ENCODE measurements at places on chromosomes 16 and 17.

DNA sequence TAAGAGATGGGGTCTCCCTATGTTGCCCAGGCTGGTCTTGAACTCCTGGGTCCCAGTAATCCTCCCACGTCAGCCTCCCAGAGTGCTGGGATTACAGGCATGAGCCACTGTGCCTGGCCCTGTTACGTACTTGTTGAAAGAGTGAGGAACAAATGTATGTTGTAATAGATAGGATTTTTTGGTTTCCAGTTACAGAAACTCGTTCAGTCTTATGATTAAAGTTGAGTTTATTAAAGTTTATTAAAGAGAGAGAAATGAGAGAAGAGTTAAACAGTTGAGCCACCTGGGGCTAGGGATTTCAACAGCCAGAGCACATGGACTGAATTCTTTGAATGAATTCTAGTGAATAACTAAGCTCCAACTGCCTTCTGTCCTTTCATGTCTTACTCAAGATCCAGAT lies 3.7 kb downstream of the TADA2A start:
- DNase-seq, result no peak

DNA sequence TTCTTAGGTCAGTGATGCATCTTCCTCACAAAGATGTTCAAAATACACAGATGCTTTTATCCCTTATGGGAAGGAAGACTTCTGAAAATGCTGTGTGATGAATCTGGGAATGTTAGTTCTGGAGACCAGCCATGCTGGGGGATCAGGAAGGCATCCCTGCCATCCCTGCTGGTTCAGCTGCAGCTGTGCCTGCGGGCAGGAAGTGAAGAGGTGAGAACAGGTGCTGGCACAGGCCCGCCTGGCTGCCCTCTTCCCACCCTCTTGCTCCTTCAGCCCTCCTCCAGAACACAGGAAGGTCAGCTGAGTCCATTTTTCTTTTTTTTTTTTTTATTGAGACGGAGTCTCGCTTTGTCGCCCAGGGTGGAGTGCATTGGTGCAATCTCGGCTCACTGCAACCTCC lies 15.2 kb downstream of the RAB11FIP3 start:
- DNase-seq, result no peak

- DNase-seq, result no peak
Measured at GRCh38 chr17:37759014-37759637, 14.3 kb upstream of the HNF1B start.

- DNase-seq, result peak; percentile 80
Measured at GRCh38 chr17:30333503-30334360, at the start of gene TMIGD1. Gene TMIGD1, minus strand, starts transcription at chr17:30334057. Its CDS starts 1,924 bp downstream, at chr17:30332133.

GRCh38 chr16:26729951-26730541 lies 336.7 kb upstream of the C16orf82 start:
- no peak for DNase-seq

DNA sequence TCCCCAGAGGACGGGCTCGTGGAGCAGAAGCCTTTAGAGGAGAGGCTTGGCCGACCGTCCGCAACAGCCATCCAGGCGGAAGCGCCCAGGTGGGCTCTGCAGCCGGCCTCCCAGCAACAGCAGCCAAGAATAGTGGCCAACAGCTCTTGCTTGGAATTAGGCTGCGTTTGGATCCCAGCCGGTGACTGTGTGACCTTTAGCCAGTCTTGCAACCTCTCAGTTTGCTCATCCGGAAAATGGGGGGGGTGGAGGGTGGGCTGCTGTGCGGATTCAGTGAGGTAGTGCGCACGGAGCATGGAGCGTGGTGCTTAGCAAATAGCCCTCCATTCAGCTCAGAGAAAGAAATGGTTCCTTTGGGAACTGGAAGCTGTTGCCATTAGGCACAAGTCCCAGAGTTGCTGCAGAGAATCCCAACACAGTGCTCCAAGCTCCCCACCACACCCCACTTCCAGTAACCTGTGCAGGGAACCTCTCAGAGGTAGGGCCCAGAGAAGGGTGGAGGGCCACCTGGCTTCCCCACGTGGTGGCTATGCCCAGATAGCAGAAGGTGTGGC lies 46.7 kb downstream of the RTN4RL1 start:
- no peak for DNase-seq

DNA sequence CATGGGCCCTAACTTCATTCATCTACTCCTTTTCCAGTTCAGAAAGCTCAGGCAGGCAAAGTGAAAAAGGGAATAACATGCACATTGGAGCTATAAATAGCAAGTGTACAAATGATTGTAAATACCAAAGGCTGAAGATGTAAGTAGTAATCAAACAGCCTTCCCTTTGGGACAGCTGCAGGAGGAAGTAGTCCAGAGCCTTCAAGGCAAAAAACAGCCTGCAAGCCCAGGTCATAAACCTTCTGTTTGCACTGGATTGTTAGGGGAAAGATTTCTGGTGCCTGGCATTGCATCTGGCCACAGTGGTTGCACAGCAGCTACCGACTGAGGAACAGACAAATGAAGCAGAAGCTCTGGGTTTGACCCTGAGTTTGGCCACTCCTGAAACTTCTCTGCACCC lies 98.6 kb upstream of the PMFBP1 start:
- DNase-seq, result no peak

DNA sequence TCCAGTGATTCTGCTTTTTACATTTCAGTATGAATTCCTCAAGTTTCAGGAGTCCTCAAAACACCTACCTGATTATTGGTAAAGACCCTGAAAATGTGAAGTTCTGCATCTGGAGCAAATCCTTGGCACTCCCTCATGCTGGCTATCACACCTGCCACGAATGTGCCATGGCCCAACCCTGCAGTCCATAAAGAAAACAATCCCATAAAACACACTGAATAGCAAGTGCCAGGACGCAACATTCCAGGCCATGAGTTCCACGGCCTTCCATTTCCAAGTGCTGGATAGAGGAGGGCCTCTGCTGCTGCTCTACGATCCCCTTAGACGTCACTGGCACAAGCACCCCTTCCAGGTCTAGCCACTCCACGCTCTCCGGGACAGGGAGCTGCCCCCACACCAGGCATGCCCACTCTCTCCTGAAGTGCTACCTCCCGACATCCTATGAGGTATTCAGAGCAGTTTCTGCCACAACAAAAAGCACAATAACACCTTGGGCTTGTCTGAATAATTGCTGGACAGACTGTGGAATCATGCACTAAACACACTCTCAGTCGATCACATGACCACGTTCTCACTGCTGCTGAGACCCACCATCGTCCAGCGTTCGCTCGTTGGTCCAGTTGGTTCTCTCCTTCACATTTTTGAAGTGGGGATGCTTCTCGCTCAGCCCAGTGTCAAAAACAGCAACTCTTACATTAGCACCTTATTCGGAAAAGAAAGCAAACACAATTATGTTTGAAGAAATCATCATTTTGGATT lies 23.4 kb downstream of the MBTPS1 start:
- no peak for DNase-seq

DNA sequence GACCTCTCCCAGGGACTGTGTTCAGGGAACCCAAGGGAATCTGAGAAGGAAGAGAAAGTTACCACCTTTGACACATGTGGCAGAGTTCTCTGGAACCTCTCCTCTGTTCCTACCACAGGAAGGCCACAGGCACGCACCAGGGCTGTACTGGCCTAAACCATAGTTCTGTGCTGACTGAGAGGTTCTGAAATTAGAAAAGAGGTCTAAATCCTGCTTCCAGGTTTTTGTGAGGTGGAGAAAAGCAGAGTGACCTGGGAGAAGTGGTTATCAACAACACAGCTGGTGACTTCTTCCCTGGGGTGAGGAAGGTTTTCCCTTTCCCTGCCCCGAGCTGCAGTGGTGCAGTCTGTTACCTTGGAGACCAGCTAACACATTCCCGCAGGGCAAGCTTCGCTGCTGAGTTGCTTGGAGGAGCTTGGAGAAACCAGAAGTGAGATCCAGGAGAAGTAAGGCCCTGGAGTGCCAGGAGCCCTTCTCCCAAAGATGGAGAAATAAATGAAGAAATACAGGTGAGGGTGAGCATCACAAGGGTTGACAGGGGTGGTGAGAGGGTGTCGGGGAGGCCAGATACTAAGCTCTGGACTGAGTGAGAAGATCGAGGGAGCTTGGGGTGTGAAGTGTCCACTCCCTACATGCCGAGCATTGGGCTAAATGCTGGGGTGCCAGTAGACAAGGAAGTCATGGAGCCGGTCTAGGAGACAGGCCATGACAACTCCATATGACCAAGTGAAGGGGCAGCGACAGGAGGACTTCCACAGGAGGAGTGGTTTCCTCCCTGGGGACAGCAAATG lies at the start of gene VWA3A:
Gene VWA3A (plus strand): TSS at position 399 of the 791 bp plus-strand sequence. CDS start 97 bp downstream, at position 496.
- DNase-seq, result peak; percentile 10

- DNase-seq, result no peak
Measured at GRCh38 chr16:8694795-8695728, 20.6 kb downstream of the ABAT start.

DNA sequence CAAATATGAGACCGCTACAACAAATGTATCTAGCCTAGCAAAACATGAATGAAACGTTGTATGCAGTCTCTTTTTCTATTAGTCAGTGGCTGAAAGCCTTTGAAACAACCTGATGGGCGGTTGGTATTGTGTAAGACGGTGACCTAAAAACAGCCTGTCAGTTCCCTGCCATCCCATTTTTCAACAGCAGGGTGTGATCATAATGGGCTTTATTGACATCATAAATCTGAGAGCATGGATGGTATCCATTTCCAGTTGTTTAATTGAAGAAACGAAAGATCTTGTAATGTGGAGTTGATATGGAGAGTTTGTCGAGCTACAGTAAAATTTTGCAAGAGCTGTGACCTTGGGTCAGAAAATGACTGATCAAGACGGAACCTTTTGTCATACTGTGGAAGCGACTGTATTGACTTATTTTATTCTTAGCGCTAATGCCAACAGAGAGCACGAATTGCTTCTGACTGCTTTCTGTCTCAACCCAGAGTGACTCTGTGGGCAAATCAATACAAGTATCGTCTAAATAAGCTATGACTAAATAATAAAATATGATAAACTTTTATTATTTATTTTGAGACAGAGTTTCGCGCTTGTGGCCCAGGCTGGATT lies 12.3 kb upstream of the MEIOB start:
- DNase-seq, result peak; percentile 64

DNA sequence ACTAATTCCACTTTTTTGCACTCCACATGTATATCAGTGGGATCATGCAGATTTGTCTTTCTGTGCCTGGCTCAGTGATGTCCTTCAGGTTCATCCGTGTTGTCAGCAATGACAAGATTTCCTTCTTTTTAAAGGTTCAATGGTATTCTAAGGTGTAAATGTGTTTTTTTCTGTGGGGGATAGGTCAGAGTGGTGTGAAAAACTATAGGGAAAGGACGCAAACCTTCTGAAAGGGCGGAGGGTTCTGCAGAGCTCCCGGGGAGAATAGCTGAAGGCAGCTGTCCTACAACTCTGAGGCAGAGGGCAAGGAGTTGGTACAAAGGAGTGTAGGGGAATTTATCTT lies 21.9 kb upstream of the CSNK1D start:
- no peak for DNase-seq

DNA sequence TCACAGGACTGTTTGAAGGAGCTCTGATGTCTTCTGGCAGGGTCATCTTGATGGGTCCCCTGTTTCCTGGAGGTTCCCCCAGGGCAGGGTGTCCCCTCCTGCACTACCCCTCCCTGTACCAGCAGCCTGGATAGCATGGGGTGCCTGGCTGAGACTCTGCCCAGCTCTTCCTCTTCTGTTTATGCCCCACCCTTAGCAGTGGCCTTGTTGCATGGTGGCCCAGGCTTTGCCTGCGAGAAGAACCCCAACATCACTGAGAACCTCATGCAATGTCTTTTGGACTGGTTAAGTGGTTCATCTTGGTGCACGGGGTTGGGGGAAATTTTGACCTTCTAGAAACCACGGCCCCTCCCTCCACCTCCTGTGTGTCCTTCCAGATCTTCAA lies 121.8 kb downstream of the IRX3 start:
- DNase-seq, result no peak

DNA sequence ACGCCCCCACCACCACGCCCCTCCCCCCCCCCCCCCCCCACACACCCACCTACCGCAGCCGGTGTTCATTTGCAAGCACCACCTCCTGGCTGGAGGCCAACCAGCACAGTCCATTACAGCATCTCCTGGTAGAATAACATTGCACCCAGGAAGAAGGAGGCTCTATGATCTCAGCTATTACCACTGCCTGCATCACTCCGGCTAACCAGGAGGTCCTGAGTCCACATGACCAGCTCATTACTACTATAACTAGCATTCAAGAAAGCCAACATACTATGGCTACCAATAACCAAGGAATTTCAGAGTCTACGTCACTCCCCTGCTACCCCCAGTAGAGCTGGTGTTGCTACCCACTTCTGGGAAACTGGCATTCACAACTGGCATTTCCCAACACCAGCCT lies 81.1 kb upstream of the ALOX12 start:
- no peak for DNase-seq

GRCh38 chr17:78349891-78350642 lies 9.8 kb downstream of the SOCS3 start:
- DNase-seq, result no peak

DNA sequence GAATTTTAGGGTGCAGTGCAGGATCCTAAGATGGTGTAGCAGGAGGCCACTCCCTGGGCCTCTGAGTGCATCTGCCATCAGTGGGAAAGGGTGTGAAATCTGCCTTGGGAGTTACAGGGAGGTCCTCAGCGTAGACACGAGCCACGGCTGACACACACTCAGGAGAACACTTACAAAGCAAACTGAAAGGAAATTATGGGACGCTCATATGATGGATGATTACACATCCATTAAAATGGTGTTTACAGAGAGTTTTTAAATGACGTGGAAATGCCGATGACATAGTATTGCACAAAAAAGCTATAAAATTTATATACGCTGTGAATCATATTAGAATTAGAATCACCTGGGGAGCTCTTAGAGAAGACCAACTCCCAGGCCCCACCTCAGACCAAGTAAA lies 175.2 kb downstream of the CCDC182 start:
- no peak for DNase-seq

DNA sequence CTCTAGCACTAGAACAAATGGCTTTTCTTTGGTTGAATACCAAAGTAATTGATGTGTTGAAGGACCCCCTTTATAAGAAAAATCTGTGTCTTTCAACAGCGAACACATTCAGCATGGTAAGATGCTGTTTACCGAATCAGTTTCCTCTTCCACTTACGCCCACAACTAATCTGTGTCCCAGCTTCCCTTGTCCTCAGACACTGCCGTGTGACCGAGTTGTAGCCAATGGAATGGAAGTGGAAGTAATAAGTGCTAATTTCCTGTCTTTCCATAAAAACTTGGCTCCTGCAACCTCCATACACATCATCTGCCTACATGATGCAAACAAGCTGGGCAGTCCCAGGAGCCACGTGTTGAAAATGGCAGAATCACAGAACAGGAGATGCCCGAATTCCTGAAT lies 10.4 kb downstream of the CDIPT start:
- no peak for DNase-seq

- DNase-seq, result no peak
Measured at GRCh38 chr16:48203974-48204824, 39.9 kb upstream of the LONP2 start.

DNA sequence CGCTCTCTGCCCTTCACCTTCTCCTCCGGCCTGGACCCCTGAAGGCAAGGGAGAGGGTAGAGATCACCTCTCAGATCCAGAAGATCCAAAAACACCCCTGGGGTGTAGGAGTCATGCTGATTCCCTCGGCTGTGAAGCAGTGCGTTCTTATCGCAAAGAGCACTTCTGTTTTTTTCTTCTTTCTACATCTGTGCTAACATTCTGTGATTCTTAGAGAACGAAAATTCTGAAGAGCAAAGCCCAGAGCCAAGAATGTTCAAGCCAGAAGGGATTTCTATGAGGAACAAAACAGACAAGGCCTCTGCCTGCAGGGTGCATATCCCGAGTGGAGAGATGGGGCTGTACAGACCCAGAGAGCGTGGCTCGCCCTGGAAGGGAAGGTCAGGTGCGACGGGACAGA lies 17.2 kb downstream of the NPTX1 start:
- DNase-seq, result no peak

GRCh38 chr16:529012-529575 lies 1.6 kb downstream of the CAPN15 start:
- no peak for DNase-seq
